ENCODE measurements at places on chromosomes 5 and 9.

- DNase-seq = no peak
Measured at GRCh38 chr5:175001311-175001710, 276.9 kb downstream of the MSX2 start.

GRCh38 chr5:99099691-99100090 lies 170.9 kb upstream of the CHD1 start:
- DNase-seq = no peak

- no peak for DNase-seq
Measured at GRCh38 chr5:80864706-80865435, 95.3 kb upstream of the RASGRF2 start.

- DNase-seq = no peak
Measured at GRCh38 chr5:180179442-180180420, 29.3 kb downstream of the RASGEF1C start.

DNA sequence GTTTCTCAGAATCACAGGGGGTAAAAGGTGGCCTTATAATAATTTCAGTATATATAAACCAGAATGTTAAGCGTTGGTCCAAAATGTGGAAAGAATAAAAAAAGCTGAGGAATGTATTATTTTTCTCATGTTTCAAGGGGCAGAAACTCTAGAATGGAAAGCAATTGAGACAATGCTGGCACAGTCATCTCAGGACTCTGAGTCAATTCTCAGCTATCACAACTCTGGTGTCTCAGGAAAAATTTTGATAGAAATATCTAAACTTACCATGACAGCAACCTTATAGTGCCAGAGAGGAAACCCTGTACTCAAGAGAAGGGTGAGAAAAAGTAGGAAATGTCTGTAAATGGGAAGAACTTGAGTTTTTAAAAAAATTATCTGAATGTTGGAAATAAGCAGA lies 1189.4 kb upstream of the NUDT12 start:
- no peak for DNase-seq

- no peak for DNase-seq
Measured at GRCh38 chr5:92588876-92589275, 992.1 kb downstream of the NR2F1-AS1 start.

- no peak for DNase-seq
Measured at GRCh38 chr5:133524666-133525065, 87.7 kb downstream of the FSTL4 start.

GRCh38 chr9:121169094-121169601 lies 32.5 kb downstream of the RAB14 start:
- DNase-seq = no peak

DNA sequence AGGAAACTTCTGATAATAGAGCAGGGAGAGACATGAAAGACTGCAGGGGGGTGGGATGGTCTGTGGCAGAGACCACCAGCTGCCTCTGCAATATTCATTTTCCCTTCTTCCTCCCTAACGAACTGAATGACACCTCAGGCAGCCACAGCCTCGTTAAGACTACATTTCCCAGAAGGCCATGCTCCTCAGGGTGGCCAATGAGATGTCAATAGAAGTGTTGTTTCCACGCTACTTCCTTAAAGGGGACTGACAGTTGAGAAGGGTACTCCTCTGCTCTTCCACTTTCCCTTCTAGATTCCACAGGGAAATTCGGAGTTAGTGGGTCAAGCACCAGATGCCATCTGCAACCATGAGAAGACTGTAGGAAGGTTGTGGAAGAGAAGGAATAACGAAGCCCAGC lies 52.0 kb upstream of the DAPK1 start:
- no peak for DNase-seq

GRCh38 chr5:52661903-52662595 lies 125.7 kb upstream of the ITGA1 start:
- DNase-seq = no peak

DNA sequence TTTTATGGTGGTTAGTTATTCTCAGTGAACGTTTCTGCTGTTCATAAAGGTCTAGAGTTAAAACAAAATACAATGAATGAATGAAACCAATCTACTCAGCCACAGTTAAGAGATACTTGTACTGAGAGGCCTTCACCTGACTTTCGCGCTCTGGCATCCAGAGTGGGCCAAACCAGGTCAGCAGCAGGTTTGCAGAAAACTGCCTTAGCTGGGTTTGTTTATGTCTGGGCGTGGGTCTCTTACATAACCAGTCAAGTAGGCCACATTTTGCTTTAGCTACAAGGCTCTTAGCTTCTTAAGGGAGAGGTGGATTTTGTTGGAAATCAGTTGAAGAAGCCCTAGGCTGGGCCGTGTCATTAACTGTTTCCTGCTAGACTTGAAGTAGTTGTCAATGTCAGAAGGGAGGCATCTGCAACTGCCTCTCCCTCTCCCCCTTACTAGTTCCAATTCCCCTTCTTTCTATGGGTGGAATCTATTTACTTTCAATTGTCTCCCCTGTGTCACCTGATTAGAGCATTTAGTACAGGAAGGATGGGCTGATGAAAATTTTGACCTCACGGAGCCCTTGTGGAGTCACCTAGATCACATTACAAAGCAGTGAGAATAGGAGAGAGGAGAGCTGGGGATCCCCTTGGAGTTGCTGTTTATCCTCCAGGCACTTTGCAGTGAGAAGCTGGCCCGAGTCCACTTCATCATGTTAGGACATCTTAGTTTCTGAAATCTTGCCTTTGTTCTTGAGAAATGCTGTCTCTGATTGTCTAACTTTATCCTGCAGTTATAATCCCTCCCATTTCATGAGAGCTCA lies 200.5 kb downstream of the ARHGEF28 start:
- DNase-seq = no peak

DNA sequence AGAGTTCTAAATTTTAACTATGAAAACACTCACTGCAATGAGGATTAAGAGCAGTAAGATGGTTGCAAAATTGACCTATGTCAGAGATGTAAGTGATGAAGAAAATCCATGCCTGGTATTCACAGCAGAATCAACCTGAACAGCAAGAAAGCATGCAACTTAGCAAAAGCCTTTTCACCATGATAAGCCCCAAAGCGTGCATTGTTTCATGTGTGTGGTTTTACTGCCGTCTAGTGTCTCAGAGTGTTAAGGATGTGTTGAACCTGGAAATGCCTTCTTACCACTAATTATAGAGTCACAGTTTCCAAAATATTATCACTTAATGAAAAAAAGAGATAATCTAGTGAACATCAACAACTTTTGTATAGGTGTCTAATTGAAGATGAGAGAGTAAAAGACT lies 415.2 kb upstream of the TRPC7 start:
- DNase-seq = no peak

- peak; percentile 34 for DNase-seq
Measured at GRCh38 chr5:98454904-98455303, 318.6 kb upstream of the RGMB start.

DNA sequence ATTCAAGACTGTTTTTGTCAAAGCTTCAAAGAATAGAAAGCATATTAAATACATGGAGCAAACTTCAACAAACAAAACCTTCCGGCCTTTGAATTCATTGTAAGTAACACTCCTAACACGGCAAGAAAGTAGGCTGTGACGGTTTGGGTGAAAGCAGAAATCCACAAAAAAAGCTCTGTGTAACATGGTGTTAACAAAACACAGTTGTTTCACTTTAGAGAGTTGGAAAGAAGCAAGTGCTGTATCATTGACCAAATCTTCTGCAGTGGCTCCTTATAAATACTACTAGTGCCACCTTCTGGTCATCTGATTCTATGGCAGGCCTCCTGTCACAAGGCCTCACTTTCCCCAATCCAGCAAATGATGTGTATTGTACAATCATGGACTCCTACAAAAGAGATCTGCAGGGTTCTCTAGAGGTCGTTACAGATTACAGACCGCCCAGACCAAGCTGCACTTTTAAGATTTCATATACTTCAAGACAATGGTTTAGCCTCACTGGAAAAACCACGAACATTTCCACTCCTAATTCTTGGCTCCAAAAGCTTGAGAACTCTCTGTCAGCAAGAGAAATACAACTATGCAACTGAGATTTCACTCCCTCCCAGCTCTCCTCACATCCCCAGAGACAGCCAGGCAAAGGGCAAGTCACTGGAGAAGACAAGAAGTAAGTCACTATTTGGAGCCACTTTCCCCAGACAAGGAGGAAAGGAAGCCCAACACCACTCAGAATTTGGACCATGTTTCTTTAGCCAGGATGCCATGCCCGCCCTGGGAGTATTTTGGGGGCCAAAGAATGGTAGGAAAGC lies 196.2 kb downstream of the DTWD2 start:
- DNase-seq = peak; percentile 8

- DNase-seq = no peak
Measured at GRCh38 chr9:121071370-121071755, 3.4 kb upstream of the CNTRL start.

- no peak for DNase-seq
Measured at GRCh38 chr9:89488936-89489335, 9.0 kb downstream of the SEMA4D start.

DNA sequence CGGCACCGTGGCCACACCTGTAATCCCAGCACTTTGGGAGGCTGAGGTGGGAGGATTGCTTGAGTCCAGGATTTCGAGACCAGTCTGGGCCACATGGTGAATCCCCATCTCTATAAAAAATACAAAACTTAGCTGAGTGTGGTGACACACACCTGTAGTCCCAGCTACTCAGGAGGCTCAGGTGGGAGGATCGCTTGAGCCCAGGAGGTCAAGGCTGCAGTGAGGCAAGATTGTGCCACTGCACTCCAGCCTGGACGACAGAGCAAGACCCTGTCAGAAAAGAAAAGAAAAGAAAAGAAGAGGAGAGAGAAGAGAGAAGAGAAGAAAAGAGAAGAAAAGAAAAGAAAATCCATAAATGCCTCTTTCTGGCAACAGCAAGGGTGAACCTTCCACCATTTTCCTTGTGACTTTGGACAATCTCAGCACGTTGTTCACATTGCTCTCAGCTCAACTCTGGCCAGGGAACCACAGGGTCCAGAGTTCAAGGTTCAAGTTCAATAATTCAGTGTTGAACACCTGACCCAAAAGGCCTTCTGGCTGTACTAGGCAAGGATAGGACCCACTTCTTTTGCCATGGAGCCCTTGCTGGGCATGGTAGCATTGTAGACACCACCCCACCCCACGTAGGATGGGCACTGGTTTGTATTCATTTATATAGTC lies 14.6 kb upstream of the DUSP1 start:
- DNase-seq = no peak

DNA sequence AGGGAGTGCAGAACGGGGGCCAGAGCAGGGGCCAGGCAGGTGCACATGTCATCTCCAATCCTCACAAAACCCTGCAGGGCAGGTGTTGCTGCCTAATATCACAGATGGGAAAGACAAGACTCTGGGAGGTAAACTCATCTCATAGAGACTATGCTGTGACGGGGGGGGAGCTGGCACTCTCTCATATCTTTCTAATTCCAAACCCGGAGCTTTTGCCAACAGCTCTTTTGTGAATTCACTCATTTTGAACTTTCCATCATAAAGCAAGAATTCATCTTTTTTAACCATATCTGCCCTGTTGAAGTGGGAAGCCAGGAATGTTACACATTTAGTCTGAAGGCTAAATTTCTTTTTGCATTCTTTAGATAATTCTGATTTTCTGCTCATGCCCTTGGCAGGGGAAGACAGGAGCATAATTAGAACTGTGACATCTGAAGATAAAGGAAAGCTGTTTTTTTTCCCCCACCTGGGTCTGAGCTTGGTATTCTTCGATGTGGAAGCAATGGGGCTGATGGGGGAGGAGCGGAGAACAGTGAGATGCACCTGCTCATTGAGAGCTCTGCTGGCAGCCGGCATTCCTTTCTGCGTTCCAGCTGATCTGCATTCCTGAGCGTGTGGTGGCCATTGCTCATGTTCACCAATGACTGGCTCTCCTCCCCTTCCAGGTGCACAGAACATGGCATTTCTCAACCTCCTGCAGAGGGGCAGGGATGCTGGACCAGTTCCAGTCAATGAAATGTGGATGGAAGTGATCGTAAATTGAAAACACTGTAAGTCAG lies 159.2 kb downstream of the NSG2 start:
- no peak for DNase-seq
